Stimulated activated CD8-positive, alpha-beta memory T cell treated with anti-CD3 and anti-CD28 coated beads, Interleukin-7, amount 100 ng/mL, for 1 hour (primary cell): ENCODE measurements at places on chromosomes 12 and 14.

DNA sequence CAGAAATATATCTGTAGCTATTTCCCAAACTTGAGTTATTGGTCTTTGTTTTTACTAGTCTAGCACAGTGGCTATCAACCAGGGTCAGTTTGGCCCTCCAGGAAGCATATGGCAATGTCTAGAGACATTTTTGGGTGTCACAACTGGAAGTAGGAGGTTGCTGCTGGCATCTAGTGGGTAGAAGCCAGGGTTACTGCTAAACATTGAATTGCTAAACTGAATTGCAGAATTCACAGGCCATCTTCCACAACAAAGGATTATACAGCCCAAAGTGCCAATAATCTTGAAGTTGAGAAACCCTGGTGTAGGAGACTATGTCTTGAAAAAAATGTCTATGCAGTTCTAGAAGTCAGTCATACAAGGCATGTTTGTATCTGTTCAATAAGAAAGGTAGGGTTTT lies 27.7 kb downstream of the ARHGAP5 start:
- no peak for DNase-seq

DNA sequence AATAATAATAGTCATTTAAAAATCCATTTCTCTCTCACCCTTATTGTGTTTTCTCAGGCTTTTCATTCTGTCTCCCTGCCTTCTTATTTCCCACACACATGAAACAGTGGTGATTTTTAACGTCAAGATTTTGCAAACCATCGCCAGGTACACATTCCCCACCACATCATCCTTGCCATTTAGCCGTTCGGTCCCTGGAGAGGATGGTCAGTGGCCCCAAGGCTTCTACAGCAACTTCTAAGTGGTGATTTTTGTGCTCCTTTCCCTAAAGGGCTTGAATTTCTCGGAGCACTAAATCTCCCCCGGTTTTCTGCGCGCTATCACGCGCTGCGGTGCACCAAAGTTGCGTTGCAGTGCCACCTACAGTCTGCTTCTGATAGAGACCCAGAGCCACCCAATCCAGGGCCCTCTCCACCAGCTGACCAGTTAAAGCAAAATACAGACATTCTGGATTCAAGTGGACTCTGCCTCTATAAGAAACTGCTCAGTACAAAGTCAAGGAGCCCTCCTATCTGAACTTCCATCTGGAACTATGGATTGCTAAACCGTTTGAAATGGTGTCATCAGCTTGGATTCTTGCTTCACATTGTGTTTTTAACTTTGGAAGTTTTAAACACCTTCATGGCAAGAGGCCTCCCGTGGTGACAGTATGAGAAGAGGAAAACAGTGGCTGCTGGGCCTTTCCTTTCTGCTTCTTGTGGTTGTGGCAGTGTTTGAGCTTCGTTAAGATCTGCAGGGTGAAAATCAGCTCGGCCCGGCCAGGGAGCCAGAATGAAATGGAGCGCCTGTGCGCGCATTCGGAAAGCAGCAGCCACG lies 234.0 kb downstream of the SPTSSA start:
- DNase-seq: no peak

DNA sequence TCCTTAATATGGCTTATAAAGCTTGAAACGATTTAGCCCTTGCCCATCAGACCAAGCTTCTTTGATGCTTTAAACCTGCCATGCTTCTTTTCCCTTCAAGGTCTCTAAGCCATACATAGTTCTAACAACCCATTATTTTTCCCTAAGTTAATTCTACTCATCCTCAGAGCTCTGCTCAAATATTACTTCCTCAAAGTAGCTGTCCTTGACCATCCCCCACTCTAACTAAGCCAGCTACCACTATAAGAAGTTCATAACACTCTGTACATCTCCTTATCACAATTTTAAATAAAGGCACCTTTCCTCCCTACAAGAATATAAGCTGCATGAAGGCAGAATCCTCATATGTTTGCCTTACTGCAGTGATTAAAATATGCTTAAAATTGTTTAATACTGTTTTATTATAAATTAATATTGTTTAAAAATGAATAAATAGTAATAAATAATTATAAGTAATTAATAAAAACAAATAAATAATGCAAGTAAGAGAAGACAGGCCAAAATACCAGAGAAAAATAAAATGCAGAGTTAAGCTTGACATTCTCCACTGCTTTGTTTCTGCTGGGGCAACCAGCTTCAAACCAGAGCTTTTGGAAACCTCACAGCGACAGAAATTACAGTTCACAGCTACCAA lies 76.8 kb downstream of the NUMB start:
- no peak for DNase-seq

DNA sequence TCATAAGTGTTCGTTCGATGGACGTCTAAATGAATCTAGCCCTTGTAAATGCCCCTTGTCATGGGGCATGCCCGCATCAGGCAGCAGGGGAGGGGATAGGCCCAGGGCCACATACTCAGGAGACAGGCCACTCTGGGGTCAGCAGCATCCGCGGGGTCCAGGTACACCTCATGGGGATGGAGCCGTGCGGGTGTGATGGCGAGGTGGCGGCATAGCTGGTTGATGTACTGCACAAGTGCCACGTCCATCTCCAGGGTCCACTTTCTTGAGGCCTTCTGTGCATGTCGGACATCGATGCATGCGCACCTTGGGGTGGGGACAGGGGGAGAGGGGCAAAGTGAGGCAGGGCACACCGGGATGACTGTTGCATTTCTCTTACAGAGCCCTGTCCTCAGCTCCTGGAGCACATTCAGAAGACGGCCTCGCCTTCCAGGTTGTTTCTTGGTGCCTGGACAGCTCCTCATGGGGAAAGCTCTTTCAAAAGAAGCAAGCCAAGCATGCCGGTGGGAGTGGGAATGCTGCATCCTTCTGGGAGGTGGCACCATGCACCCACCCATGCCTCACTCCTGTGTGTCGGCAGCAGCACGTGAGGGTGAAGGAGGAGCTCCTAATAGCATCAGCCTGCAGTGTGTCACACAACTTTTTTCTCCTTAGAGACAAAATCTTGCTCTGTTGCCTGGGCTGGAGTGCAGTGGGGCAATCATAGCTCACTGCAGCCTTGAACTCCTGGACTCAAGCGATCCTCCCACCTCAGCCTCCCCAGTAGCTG lies 47.4 kb downstream of the TRAFD1 start:
- DNase-seq: no peak

- DNase-seq: no peak
Measured at GRCh38 chr12:111409403-111409779, 3.7 kb downstream of the SH2B3 start.
